Astrocyte of the hippocampus (primary cell): ENCODE measurements at places on chromosomes 11 and 22.

DNA sequence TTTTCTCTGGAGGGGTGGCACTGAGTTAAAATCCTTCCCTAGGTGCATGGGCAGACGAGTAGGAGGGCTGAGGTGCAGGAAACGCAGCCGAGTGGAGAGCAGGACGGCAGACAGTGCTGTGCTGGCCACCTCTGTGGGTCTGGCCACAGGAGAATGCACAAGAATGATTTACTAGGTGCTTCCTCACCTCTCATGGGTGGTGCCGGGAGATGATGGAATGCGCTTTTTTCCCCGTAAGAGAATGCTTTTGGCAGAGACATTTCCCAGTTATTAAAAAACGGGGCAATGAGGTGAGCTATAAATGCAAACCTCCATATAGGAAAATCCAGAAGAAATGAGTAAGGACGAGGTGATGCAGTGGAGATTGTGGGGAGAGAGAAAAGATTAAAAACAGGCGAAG is 86.1 kb downstream of the ADAMTS15 start:
- DNase-seq = no peak

GRCh38 chr22:20237480-20238440 is 30.4 kb downstream of the RTN4R start:
- DNase-seq = no peak

- DNase-seq = no peak
Measured at GRCh38 chr11:111528557-111528956, 12.0 kb upstream of the LAYN start.

DNA sequence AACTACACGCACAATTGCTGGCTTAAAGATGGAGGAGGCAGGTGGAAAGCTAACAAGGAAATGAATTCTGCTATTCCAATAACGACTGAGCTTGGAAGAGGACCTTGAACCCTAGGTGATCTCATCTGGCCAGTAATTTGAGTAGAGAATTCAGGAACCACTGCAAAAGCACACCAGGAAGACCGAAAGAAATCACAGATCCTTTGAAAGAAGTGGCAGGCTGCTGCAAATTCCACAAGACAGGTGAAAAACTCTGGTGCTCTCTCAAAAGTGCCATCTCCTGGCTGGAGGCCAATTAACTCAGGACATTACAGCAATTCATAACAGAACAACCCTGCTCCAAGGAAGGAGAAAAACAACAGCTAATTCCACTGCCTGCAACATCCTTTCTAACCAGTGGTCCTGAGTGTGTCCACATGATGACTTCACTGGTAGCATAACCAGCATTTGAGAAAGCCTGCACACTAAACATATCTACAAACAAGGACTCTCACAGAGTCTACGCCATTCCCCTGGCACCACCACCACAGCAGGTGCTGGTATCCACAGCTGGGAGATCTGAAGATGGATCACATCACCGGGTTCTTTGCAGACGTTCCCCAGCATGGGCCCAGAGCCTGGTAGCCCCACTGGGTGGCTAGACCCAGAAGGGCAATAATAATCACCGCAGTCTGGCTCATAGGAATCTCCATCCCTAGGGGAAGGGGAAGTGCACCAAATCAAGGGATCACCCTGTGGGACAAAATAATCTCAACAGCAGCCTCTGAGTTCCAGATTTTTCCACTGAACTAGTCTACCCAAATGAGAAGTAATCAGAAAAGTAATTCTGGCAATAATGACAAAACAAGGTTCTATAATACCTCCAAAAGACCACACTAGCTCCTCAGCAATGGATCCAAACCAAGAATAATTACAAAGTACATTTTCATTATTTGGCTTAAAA is 44.9 kb upstream of the CLTCL1 start:
- no peak for DNase-seq

- DNase-seq = peak; percentile 89
Measured at GRCh38 chr11:126834149-126834548, 166.4 kb downstream of the KIRREL3 start.

- no peak for DNase-seq
Measured at GRCh38 chr11:45919806-45920530, 2.3 kb upstream of the PEX16 start.

DNA sequence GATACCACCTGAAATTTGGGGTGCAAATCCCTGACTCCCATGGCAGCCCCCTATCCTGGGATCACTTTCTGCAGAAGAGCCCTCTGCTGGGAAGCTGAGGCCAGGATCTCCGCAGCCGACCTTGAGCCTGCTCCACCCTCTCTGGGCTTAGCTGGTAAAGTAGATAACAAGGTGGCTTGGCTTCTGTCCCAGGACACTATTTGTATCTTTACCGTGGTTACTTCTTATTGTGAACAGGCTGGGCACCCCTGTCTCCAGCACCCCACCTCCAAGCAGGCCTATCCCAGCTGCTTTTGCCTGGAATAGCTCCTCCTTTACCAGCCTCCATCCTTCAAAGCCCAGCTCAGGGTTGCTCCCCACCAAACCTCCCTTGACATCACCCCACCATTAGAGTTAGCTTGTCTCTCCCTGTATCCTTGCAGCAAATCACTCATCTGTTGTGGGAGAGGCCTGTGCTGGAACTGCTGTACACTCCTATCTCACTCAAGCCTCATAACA is 35.2 kb upstream of the P2RY2 start:
- DNase-seq = peak; percentile 27

- no peak for DNase-seq
Measured at GRCh38 chr22:30969532-30970355, 679 bp downstream of the TUG1 start.

GRCh38 chr11:34565417-34566207 is 52.0 kb upstream of the ELF5 start:
- no peak for DNase-seq

DNA sequence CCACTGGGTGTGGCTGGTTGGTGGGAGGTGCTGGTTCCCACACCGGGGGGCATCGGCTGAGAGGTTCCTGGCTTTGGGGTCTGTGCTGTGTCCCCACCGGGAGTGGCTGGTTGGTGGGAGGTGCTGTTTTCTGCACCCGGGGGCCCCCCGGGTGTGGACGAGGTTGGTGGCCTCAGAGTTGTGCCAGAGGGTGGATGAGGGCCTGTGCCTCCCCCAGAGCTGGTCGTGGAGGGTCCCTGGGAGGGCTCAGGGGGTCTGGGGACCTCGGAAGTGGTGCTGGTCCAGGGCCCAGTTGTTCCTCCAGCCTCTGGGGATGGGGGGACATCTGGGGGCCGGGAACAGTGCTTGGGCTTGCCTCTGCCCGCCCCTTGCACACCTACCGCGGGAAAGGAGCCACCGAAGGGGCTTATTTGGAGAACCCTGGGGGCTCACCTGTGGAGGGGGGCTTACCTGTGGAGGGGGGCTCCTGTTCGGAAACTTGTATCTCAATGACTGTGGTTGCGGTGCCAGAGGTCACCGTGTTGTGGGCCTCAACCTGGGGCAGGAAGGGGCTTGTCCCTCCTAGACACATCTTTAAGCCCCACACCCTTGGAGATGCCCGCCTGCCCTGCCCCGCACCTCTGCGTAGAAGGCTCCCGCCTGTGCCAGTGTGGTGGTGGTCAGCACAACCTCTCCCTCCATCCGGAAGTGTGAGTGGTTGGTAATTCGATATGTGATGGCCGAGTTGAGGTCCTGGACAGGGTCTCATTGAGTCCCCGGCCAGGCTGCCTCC is 3.3 kb upstream of the IRF7 start:
- no peak for DNase-seq

GRCh38 chr11:126233391-126233790 is 21.8 kb downstream of the FAM118B start:
- DNase-seq = no peak

- peak; percentile 70 for DNase-seq
Measured at GRCh38 chr11:118916842-118917388, 8.8 kb downstream of the BCL9L start.

DNA sequence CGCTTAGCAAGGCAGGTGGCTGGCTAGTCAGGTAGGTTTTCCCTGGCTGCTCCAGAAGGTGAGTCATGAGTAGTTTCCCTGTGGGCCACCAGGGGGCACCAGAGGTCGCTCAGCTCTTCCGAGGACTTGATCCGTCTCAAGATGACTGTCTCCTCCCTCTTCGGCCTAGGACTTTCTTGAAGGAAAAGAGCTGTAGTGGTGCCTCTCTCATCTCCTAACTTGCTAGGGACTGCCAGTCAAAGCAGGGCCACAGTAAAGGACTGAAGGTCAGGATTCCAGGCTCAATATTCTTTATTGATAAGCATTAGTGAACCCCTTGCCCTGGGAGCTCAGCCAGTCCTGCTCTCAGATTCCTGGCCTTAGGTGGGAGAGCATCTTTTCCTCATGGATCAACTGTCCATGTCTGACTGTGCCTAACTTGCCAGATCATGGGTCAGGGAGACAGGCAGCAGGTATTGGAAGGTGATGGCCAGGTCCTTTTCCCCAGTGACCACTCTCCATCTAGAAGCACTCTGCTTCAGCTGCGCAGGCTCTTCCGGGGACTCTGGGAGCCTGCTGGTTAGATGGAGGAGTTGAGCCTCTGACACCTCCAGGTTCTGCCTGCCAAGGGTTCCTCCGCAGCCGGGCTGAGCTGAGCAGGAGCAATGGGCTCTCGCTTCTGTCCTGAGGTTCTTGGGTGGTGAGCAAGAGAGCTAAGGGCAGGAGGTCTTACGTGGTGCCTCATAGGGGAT is 1.9 kb downstream of the POLD4 start:
- DNase-seq = peak; percentile 89

DNA sequence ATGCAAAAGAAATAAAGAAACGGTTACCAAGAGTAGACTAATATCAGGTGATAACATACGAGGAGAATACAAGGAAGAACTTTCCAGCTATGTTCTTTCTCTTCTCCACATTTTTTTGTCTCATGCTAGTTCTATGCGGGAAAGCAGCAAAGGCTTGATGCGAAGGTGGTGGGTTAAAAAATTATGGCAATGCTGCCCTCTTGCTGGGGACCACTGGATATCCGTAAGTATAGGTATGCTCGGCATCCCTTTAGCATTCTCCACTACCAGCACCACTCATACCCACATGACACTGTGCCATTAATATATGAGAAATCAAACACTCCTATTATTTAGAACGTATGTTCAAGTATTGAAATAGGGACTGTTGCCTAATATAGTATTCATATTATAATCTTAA is 776.4 kb downstream of the LRRC4C start:
- DNase-seq = no peak

GRCh38 chr11:126188332-126189108 is 22.9 kb downstream of the RPUSD4 start:
- no peak for DNase-seq

DNA sequence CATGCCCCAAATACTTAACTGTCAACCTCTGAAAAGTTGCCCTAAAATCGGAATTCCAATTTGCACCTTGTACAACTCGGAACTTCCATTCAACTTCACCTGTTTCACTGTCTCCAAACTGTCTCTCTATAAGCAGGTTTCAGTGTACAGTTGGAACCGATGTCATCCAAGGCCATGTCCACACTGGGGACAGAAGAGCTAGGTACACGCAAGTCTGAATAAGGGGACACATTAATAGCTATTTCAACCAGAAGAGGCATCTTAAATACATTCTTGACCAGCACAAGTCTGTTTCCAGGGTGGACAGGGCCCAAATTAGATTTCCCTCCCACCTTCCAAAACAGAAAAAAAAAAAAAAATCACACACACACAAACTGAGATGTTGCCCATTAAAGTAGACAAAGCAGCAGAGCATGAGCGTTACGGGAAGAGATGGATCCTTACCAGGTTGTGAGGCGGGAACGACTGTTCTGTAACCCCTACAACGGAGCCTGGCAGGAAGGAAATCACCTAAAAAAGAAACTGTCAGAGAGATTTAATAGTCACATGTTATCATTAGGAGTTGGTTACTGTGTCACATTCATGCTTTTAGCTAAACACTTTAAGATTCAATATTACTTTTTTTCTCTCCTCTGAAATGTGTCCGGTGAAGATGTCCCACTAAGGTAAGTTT is 1.7 kb downstream of the CREBZF start:
- peak; percentile 20 for DNase-seq

DNA sequence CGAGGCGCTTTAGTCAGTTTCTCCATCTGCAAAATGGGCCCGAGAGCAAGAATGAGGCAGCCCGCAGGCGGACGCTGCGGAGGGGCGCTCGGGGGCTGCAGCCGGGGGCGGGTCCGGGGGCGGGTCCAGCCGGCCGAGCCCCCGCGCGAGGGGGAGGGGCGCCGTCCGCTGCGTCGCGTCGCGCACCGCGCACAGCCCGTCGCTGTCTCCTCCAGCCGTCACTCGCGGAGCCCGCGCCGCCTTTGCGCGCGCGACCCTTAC is 282 bp downstream of the PC start:
- DNase-seq = no peak

DNA sequence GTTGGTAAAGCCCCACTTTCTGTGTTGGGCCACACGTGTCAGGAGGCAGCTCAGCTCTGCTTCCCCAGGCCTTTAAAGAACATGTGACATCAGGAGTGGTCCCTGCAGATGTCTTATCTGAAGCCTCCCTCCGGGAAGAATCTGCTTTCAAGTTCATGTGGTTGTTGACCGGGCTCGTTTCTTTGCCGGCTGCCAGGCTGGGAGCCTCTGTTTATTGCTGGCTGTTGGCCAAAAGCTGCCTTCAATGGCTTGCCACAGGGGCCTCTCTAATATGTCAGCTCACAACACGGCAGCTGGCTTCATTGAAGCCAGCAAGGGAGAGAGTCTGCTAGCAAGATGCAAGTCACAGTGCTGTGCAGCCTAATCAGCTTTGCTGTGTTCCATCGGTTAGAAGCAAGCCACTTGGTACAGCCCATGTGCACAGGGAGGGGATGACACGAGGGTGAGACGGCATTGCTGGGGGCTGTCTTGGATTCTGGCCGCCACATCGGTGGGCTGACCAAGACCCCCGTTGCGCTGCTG is 14.6 kb downstream of the MRGPRF start:
- DNase-seq = peak; percentile 68

- DNase-seq = peak; percentile 55
Measured at GRCh38 chr11:16184588-16184987, 171.8 kb downstream of the SOX6 start.

GRCh38 chr11:131499199-131499598 is 128.8 kb downstream of the NTM start:
- DNase-seq = no peak

GRCh38 chr11:76302996-76303395 is 77.9 kb downstream of the THAP12 start:
- DNase-seq = no peak

DNA sequence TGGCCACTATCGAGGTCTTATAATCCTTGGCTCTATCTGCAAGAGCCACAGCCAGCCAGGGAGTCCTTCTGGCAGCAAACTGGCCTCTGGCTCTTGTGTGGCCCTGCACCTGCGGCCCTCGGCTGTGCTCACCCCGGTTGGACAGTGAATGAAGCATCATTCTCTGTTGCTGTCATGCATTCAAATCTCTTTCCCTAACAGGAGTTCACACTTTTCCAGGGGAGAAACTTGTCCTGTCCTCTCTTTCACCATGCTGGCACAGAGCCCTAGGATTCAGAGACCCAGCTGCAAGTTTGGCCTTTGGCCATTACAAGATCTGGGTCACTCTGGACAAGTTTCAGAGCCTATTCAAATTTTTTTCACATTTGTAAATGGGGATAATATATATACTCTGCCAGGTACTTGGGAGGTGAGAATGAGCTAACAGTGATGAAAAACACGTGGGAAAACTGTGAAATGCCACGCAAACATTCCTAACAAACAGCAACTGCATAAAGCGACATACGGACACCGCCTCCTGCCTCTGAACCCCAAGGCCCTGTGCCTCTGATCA is 34.2 kb downstream of the TMEM184B start:
- DNase-seq = no peak

GRCh38 chr11:8624698-8625097 is 30.7 kb upstream of the STK33 start:
- DNase-seq = no peak
